ENCODE measurements at places on chromosomes 6 and 20.

GRCh38 chr6:164690241-164690640 is 619.2 kb downstream of the C6orf118 start:
- DNase-seq = no peak

DNA sequence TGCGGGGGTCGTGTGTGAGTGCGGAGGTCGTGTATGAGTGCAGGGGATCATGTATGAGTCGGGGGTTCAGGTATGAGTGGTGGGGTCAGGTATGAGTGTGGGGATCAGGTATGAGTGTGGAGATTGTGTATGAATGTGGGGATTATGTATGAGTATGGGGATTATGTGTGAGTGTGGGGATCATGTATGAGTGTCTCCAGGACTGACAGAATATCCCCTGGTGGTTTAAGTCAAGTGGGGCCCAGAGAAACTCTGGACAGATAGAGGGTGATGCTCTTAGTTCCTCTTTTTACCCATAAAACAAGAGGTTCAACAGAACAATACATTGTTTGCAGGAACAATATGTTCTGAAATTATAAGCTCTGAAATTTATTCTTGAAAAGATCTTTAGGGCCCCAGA is 131.9 kb downstream of the UST start:
- no peak for DNase-seq

DNA sequence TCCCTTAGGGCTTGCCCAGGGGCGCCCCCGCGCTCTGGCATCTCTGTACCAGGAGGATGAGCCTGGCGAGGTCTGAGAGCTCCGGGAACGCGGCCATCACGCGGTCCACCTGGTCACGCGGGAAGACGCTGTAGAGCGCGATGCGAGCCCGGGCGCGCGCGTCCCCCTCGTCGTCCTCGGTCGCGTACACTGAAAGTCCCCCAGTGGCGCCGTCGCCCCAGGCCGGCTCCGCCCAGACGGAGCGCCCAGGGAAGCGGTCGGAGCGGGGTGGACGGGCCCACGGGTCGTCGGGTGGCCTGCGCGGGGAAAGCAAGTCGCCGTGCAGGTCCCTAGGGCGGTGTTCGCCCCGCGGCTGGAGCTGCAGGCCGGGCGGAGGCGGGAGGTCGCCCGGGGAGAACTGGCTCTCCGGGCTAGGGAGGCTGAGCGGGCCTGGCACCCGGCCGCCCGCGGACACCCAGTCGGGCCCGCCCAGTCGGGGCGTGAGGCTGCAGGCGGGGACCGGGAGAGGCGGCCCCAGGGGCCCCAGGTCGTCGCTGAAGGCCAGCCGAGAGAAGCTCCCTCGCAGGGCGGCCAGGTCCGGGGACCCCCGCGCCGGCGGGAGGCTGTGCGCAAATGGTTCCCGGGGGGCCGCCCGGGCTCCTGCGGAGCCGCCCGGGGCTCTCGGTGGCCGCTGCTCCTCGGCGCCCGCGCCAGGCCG is 34.0 kb downstream of the ZC3H12D start:
- no peak for DNase-seq

DNA sequence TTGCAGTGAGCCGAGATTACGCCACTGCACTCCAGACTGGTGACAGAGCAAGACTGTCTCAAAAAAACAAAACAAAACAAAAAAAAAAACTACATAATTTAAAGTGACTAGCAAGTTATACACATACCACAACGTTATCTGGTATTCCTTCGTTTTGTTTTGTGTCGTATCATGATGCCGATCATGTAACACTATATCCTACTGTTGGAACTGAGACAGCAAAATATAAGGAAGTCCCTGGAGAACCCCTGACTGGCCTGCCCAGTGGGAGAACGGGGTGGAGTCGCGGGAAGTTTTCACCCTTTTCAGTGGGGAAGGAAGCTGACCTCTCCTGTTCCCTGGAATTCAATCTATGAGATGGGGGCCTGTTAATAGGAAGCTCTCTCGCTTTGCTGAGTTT is 15.1 kb downstream of the SOX4 start:
- no peak for DNase-seq

DNA sequence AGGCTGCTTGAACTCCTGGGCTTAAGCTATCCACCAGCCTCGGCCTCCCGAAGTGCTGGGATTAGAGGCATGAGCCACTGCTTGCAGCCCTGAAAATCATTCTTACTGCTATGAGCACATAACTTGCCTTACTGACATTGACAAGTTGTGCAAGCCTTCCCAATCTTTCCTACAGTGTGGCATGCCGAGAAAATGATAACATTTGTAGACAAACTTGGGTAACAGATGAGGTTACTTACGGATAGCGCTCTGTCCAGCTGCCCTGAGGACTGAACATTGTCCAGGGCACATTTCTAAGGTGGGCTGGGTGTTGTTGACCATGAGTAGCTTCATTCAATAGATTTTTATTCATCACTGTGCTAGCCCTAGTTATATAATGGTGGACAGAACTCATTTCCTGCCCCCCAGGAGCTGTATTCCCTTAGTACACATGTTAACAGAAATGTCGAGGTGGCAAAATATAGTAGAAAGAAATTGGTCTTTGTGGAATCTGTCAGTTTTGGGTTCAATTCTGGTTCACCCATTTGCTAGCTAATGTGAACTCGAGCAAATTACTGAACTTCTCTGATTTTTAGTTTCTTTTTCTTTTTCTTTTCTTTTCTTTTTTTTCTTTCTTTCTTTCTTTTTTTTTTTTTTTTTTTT is 118.4 kb upstream of the AKIRIN2 start:
- DNase-seq = no peak
